ENCODE measurements at places on chromosomes 12 and 14.

DNA sequence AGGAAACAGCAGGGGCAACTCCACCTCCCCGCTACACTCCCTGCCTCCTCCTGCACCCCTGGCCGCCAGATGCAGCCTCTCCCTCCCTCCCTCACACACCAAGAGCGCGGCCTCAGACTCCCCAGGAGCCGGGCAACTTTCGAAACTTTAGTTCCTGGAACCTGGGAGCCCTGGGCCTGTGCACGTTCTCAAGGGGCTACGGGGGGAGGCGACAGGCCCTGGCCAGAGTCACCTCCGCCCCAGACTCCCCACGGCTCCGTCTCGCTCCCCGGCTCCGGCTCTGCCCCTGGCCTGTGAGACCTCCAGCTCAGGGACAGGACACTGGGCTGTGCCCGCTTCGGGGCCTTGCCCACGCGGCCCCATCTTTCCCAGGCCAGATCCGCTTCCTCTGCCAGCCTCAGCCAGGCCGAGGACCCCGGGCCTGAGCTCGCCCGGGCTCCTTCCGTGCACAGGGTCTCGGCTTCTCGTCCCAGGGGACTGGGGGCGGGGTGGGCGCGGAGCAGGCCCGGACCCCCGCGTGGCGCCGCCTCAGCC, 5.5 kb downstream of the AMN start:
- no peak for DNase-seq

GRCh38 chr12:12791756-12792369, 6.4 kb downstream of the APOLD1 start:
- DNase-seq, result no peak

- DNase-seq, result no peak
Measured at GRCh38 chr14:50805396-50805795, 25.6 kb downstream of the NIN start.

DNA sequence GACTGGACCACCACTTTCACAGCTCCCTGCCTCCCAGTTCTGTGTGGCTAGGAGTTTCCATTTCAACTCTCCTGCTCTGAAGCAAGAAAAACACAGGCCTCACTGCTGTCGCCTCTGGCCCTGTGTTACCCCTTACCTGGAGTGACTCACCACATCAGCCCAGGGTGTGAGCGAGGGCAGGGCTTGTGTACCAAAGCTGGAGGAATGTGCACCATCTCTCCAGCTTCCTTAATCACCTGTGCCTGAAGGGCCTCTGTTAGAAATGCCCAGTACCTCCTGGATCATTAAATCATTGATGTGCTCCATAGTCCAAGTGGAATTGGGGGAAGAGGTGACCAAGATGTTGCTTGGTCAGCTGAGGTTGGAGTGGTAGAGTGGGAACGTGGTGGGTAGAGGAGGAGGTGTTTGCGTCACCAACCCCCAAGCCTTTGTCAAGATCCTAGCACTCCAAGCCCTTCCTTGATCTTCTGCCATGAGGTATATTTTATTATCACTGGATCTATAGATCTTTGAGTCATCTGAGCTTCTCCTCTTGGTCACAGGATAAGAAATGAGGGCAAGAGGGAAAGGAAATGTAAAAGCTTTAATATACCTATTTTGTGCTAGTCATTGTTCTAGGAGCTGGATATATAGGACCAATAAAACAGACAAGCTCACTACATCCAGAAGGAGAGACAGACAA, 51.3 kb downstream of the SSPN start:
- no peak for DNase-seq

DNA sequence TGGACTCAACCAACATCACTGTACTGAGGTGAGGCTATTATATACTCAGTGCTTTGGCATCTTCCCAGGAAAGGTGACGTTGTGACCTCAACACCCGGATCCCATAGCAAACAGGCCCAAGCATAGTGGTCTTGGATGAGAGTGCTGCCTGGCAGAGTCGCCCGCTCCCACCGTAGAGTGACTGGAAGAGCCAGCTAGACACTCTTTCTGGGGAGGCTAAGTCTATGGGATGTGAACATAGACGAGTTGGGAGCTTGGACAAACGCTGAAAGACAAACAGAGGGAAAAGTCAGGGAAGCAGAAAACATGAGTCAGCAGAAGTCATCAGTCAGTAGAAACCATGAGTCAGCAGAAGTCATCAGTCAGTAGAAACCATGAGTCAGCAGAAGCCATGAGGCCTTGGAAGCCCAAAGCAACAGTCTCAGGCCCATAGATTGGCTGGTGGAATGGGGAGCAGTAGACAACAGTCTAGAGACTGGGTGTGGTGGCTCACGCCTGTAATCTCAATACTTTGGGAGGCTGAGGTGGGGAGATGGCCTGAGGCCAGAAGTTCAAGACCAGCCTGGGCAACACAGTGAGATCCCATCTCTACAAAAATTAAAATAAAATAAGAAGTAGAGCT, 66.4 kb upstream of the MAP1LC3B2 start:
- no peak for DNase-seq

DNA sequence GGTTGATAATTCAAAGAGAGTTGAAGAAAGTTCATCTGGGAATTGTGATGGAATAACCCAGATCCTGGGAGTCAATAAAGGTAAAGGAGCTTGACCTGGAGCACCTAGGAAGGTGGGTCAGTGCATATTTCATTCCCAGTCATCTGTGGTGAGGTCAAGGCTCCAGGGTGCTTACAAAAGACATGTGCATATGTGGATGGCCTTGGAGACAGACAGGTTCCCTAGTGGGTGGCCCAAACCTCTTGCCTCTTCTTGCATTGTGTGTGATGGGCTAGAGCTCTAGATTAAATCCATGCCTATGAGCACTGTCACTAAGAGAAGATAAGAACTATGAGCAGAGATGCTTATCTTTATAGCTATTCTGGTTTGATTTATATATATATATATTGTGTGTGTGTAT, 75.5 kb upstream of the CISTR start:
- no peak for DNase-seq

DNA sequence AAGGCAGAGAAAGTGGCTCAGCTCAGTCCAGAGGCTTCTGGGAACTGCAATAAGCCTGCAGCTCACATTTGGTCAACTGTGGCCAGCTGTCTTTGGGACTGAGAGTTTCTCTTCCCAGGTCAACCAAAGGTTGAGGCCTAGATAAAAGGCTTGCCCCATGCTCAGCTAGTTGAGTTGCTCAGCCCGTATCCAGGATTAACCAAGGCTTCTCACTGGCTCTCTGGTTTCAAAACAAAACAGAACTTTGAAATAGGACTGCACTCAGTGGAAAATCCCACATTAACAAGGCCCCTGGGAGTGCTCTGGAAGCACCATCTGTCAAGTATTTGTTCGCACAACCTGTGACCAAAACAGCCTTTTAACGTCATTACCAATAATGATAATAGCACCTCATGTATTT, 40.3 kb upstream of the NUAK1 start:
- DNase-seq, result no peak

DNA sequence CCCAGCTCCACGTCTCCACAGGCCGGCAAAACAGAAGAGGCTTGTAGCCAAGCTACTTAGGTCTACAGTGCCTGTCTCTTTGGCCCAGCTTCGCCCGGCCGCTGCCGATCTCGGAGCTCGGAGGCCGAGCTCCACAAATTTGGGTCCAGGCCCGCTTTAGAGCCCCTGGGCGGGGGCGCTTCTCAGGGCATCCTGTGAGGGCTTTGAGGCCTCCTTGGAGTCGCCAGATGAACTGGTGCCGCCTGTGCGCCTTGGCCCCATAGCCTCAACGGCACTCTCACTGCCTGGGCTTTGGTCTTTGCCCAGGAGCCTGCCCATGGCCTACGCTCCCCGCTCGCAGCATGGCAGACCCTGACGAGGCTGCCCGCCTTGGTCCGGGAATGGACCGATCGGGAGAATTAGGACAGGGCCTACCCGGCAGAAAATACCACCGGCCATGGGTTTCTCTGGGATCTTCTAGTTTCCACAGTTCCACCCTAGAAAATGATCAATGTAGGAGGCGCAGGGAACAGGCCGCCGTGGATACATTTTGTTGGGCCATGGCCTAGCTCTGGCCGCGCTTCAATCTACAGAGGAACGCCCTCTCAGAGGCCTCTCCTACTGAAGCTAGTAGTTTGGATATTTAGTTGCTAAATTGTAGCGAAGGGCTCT, 953 bp upstream of the NKX2-8 start:
- no peak for DNase-seq

DNA sequence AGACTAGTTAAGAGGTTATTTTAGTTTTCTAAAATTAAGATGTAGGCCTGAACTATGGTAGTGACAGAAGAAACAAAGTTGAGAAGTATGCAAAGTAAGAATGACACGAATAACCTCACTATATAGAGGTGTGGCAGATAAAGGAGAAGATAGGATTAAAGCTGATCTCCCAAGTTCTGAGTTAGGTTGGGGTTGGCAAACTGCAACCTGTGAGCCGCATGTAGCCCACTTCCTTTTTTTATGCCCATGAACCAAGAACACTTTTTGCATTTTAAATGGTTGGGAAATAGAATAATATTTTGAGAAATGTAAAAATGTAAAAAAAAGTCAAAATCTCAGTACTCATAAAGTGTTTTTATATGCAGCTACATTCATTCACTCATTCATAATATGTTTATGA, 34.3 kb downstream of the KTN1 start:
- DNase-seq, result no peak

DNA sequence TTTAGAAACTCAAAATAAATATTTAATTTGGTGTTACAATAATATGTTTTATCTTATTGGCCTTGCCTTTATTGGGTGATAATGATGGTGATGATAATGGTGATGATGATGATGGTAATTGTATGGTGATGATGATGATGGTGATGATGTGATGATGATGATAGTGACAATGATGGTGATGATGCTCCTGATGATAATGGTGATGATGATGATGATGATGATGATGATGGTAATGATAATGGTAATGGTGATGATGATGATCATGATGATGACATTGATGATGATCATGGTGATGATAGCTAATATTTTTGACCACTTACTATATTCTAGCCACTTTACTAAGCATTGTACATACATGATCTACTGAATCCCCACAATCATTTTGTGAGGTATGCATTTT, 1548.6 kb upstream of the TMEM132C start:
- DNase-seq, result no peak

DNA sequence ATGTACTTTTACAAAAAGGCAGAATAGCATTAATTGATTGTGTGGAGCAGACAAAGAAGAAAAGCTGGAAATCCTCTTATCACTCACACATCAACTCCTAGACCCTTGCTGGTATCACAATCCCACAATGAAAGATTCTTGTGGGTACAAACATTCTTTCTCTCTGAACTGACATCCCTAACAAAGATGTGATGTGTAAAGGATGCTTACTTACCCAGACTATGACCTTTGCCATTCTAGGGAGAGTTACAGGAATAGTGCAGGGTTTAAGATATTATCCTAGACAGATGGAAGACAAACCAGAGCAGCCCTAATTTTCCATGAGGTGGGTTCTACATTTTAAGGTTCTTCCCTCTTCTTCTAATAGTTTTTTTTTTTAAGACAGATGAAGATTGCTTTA, 60.4 kb upstream of the SLC6A15 start:
- no peak for DNase-seq

DNA sequence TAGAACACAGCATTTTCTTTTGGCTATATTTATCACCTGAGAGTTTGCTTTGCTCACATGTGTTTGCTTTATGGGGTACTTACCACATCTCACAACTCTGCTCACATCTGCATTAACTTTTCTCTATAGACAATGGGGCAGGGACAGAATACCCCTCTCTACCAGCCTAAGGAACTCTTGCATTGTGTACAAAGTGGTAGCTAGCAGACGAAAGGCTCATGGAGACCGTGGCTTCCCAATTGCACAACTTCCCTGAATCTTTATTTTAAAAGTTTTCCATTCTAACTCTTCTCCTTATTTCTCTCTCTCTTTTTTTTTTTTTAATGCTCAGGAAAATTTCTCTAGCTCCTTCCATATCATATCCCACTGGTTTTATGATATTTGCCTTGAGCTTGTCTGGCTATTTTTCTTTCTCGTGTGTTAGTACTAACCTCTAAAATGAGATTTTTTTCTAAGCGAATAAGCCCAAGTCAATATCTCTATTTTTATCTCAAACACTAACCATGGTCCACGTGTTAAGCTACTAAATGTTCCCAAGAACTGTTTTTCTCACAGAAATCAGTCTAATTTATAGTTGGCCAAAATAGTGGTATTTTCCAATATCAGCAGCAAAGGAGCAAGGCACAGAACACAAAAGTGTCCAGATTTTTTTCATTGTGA, 155.2 kb downstream of the STXBP6 start:
- no peak for DNase-seq

GRCh38 chr14:89348722-89349121, 68.3 kb downstream of the FOXN3 start:
- no peak for DNase-seq

DNA sequence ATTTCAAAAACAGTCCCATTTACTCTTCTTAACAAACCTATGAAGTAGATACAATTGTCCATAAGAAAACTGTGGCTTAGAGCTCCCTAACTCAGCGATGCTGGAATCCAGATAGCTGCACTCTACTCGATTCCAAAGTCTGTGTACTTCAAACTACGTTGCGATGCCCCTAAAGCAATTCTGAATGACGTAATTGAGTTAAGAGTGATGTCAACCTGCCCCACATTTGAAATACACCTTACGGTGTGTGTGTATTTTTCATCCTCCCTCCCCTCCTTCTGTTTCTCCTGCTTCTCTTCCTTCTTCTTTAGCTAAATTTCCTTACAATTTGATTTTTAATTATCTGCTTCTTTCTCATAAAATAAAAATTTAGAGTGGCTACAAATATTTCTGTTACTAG, 31.9 kb upstream of the RAP1B start:
- DNase-seq, result no peak

GRCh38 chr12:127179176-127179575, 1087.8 kb upstream of the TMEM132C start:
- DNase-seq, result no peak

DNA sequence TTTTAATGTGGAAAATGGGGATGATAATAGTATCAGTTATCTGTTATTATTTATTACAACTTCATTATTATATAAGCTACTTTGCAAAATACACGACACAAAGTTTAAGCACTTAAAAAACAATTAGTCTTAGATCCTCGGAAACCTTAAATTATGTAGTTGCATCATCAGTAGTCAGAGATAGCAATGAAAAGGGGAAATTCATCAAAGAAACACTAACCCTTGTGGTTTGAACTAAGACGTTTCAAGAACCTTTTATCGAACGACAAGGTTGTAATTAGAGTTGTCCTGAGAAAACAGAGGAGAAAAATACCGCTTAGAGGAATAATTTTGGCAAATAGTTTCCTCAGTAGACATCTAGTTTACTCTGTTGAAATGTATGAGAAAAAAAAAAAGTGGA, 198.5 kb downstream of the PTPRO start:
- no peak for DNase-seq

- no peak for DNase-seq
Measured at GRCh38 chr12:89538897-89539296, 13.1 kb upstream of the POC1B start.

- no peak for DNase-seq
Measured at GRCh38 chr14:47332106-47332505, 343.3 kb downstream of the MDGA2 start.
